ENCODE measurements at places on chromosomes 7 and 10. TPM values are rescaled to one million over a fixed set of nuclear protein-coding genes. Genes with fewer than 3 reads are reported as not detected.

The C7orf33 gene
- 1.5 TPM for polyA plus RNA-seq

The MMS19 gene
- 66.7 TPM for polyA plus RNA-seq

DNA sequence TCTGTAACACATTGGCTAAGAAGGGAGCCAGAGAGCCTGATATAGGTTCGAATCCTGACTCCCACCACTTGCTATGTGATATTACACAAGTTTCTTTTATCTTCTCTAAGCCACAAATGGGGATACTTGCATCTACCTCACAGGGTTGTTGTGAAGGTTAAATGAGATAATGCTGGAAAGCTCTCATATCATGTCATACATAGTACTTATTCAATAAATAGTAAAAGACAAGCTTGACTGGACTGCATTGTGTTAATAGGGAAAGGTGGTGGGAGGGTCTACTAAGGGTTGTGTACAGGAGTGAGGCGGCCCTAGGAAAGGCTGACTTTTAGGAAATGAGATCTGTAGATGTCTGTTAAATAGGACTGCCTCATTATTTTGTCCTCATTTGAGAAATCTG, 35.8 kb upstream of the DNMBP start:
- DNase-seq, result no peak

GRCh38 chr10:71193516-71193915, 18.9 kb upstream of the UNC5B start:
- DNase-seq, result no peak

- DNase-seq, result no peak
These were observed 5.3 kb downstream of the FRMD4A start for GRCh38 chr10:14325325-14325955.

- DNase-seq, result no peak
These were observed 503 bp upstream of the TRIP6 start for GRCh38 chr7:100866729-100867039.

- no peak for DNase-seq
These were observed 138.8 kb downstream of the DNAJB6 start for GRCh38 chr7:157475601-157476000.

- no peak for DNase-seq
These were observed 2.7 kb downstream of the CAV1 start for GRCh38 chr7:116527521-116527920.

DNA sequence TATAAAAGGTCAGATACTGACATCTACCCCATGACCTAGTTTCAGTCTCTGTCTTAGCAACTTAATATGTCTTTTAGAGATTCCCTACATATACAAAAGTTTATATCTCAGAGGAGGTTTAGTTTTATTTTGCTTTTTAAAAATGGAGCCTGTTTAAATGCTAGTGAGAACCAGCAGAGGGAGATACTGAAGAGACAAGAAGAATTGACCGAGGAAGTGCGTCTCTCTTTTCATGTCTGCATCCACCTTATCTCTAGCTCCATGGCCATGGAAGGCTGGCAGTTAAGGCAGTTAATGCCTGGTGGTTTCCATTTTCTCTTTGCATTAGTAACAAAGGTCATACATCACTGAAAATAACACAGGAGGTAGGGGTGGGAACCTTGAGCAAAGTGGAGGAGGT, 10.7 kb downstream of the SUV39H2 start:
- no peak for DNase-seq

GRCh38 chr7:22120391-22121053, 174.8 kb upstream of the CDCA7L start:
- no peak for DNase-seq

All from hindlimb muscle (tissue), 1 donor.